ENCODE measurements at places on chromosomes 12 and 14. TPM values are rescaled to one million over a fixed set of nuclear protein-coding genes. Genes with fewer than 3 reads are reported as not detected.

GRCh38 chr12:52703878-52704277, 554 bp upstream of the KRT77 start:
- no peak for DNase-seq

DNA sequence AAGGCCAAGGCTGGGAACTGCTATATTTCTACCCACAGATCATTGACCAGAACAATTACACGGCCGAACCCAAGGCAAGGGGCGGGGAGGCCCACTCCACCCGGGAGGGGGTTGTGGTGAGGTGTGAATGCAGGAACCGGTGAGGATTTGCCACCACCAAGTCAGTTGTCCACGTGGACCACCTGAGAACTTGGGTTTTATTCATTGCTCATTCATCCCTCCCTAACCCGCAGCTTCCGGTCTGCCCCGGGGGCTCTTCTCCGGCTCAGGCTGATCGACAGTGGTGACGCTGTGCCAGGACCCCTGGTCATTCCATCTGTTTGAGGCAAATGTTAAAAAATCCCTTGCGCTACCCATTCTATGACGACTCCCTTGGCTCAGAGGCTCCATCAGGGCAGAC, 127.7 kb upstream of the RTL1 start:
- no peak for DNase-seq

Gene ANO4
- polyA plus RNA-seq: not detected

DNA sequence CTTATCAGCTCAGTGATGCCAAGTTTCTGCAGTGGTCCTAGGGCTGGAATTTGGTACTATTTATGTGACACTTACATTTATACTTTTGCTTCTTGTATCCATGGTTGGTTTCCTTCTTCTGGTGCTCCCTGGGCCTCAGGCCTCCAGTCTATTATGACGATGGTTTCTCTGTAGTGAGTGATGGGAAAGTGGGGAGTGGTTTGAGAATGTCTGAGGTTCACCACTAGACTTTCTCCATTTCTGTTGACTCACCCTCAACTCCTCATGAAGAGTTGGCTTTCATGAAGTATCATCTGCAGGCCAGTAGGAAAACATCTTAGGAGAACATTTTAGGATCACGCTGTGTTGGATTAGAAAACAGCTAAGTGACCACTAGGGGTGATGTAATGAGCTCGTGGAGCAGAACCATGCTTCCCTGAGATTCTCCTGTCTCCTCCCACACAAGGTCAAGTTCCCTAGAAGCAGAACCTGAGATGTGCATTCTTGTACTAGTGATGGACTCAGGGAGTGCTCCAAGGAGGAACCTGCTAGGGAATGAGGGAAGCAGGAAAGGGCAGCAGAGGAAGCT, 32.1 kb downstream of the RPH3A start:
- DNase-seq: no peak

Gene B4GALNT3
- polyA plus RNA-seq: 0.14 TPM

DNA sequence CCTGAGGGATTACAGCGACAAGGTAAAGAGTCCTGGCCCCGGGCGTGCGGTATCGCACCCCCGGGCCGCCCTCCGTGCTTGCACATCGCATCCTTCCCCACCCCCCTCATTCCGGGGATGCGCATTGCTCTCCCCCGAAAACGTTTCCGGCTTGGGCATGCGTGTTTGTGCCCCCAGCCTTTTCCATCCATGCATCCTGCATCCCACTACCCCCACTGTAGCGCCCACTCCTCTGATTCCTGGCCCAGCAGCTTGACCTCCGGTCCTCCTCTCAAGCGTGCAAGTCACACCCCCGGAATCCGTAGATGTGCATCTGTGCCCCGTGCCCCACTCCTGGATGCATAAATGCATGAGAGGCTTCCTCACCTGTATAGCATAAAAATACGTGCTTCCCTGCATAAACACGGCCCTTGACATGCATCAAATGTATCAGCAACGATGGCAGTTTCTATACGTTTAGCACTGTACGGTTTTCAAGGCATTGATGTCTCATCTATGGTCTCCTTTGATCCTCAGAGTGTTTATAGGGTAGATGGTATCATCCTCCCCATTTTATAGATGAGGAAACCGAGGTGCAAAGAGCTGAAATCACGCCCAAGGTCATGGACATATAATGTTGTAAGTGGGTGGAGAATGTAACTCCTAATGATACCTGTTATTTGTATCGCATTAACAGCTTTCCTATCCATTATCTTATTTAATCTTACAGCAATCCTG, 484 bp downstream of the RIC8B start:
- DNase-seq: no peak

Gene DLK1
- 0.42 TPM for polyA plus RNA-seq

GRCh38 chr12:50723865-50724264, 40.0 kb upstream of the ATF1 start:
- DNase-seq: no peak

DNA sequence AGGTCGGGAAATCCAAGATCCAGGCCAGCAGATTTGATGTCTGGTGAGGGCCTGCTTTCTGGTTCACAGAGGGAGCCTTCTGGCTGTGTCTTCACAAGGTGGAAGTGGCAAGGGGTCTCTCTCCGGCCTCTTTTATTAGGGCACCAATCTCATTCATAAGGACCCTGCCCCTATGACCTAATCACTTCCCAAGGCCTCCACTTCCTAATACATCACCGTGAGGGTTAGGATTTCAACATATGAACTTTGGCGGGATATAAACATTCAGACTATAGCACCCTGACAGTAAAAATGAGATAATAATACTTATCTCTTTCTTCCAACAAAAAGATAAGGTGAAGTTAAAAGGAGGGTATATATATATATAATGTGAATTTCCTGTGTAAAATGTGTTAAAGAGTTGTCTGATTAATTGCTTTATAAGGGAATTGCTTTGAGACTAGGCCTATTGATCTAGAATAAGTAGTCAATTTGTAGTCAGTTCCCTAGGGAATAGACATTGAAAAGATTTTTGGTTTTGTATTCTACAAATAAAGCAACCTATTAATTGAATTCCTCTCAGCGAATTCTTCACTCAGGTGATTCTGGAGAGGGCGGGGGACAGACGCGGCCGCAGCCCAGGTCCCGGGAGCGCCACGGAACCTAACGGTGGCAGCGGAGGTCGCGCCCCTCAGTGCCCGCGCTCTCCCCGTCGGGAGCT, 516 bp upstream of the LGALS3 start:
- DNase-seq: no peak

GRCh38 chr12:116370886-116371580, 93.5 kb upstream of the MED13L start:
- DNase-seq: no peak

GRCh38 chr12:18239526-18239925, 21.8 kb upstream of the PIK3C2G start:
- DNase-seq: no peak

Gene OR6C2
- not detected for polyA plus RNA-seq

Gene RTL1
- not detected for polyA plus RNA-seq

Measured in liver (tissue), 10 donors.